Muscle of leg (tissue), 16 donors: ENCODE measurements at places on chromosomes 13 and 19.
A peak's percentile ranks its signal among the peaks of the same experiment; 100 is the strongest.

DNA sequence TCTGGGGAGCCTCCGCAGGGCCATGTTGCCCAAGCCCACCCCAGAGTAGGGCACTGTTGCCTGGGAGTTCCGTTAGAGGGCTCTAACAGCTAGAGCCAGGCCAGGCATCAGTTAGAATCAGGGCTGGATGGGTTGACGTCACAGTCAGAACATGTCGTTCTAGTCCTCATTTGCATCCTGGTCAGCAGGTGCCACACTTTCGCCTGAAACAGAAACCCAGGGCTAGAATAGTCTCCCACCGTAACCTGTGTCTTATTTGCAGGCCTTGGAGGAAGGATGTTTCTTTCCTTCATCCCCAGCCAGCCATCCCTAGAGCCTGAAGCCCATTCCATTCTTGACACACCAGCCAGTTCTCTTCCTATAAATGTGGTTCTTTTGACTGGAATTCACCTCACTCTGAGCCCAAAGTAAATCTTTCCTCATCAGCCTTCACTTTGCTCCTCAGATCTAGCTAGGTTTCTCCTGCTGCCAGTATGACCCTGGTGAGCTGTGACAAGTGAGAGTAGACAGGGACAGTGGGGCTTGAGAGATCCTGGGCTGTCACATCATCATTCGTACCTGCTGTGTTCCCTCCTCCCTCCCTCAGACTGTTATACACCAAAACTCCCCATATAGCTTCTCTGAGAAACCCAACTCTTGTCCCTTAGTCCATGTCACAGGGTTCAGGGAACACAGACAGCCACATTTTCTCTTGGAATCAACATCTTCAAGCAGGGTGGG lies 12.2 kb upstream of the CCDC97 start:
- DNase-seq = no peak

DNA sequence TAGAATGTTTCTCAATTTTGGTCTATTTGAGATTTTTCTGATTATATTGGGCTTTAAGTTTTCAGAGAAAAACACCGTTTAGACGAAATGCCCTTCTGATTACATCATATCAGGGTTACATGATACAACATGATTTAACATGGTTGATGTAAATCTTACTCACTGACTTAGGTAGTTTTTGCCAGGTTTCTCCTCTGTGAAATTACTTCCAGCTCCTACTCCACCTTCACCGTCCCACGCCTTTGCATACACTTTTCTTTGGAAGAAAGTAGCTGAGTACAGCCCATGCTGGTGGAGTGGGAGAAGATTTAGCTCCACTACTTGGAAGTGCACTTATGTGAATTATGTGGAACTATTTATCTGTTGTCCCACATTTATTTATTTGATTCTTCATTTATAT lies 433.2 kb upstream of the KLHL1 start:
- no peak for DNase-seq

- DNase-seq = no peak
These were observed 9.7 kb downstream of the DEDD2 start for GRCh38 chr19:42207767-42208271.

- peak; percentile 73 for DNase-seq
These were observed 20.5 kb upstream of the SLC15A1 start for GRCh38 chr13:98772794-98773452.

GRCh38 chr13:44819245-44819644 lies 170.0 kb downstream of the NUFIP1 start:
- no peak for DNase-seq

DNA sequence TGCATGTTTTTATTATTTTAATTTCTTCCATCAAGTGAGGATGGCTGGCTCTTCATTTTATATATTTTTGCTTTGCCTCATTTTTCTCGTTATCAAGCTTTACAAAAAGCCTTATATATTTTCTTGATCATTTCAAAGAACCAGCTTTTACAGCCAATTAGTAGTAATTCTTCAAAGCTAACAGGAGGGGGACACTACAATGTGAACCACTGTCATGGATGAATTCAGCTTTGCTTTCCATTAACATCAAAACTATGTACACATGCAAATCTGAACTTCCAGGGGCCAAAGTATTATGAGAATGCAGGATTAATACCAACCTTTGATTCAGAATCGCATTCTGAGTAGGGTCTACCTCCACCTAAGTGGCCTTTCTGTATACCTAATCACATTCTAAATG lies 11.1 kb downstream of the UQCRFS1 start:
- DNase-seq = no peak

DNA sequence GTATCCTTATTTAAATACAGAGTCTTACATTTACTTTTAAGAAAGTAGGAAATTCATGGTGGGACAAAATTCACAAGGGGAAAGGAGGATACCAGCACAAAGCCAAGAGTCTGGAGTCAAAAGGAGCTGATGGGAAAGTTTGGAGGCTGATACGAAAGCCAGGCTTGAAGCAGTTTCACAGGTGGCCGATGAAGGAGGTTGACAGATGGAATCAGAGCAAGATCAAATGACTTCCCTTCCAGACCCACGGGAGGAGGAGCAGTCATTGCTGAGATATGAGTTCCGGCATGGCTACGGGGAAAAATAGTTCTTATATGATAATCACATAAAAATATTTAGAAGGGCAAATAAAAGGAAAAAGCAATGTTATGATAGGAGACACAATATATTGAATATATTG lies 65.0 kb downstream of the DGKH start:
- DNase-seq = peak; percentile 29
